Femur (tissue), 1 donor: ENCODE measurements at places on chromosomes 16 and 17.

DNA sequence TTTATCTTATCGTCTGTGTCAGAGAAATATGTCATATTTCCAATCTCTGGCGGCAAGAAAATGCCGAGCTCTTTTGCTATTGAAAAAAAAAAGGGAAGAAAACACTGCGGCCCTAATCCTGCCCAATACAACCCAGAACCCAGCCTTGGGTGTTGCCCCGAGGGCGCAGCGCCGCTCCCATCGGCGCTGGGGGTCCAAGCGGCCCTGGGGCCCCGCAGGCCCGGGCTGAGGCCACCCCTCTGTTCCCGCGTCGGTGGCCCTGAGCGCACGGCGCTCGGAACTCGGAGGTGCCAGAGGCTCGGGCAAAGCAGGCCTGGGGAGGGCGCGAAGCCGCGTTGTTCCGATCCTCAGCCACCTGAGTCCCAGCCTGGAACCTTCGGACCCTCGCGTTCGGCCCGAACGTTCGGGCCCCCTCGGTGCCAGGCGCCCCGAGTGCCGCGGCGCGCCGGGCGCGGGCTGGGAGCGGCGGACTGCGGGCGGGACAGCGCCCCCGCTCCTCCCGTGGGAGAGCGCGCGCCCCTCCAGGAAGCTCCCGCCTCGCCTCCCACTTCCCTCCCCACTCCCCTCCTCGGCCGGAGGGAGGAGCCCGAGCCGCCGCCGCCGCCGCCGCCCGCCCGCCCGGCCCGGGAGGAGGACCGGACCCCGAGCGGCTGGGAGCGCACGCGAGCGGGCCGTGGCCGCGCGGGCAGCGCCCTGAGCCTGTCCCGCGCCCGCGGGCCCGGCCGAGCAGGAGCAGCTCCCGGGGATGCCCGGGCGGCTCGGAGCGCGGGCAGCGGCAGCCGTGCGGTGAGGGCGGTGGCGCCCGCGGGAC, at the start of gene CPNE2:
Gene CPNE2 (plus strand): TSS at position 609 of the 811 bp plus-strand sequence. CDS start 18,160 bp downstream, outside the sequence.
- DNase-seq, result peak; percentile 81

- no peak for DNase-seq
These were observed 13.2 kb downstream of the CNTNAP1 start for GRCh38 chr17:42695500-42695899.

- DNase-seq, result no peak
These were observed 24.2 kb downstream of the SOST start for GRCh38 chr17:43734376-43734775.

DNA sequence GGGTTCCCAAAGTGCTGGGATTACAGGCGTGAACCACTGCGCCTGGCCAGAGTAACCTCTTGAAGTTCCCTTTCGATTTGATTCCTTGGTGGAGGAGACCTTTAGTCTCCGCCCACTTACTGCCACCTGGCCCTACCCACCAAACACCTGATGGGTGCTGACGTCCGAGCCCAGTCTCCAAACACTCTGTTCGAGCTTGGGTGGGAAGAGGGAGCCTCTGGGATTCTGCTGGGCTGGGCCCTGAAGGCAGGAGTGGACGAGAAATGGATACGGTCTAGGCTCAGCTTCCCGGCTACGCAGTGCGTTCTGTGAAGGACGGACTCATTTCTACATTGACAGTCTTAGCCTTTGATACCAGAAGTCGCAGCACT, 870 bp upstream of the ITGA3 start:
- no peak for DNase-seq

GRCh38 chr16:73711406-73712080, 585.1 kb upstream of the PSMD7 start:
- DNase-seq, result no peak

DNA sequence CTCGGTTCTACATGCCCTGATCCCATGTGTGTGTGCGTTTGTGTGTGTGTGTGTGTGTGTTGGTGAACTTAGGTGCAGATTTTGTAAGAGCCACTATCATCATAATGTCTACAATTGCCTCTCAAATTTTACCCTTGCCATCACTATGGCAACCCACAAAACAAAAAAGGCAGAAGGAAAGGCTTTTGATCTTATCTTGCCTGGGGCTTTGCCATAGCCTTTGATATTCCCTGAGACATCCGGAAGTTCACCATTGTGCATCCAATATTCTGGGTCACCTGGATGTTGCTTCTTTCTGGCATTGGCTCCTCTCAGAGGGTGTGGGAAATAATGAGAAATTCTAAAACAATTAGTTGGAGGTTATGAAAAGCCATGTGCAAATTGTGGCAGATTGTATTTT, 114.7 kb downstream of the HAPSTR1 start:
- DNase-seq, result no peak

DNA sequence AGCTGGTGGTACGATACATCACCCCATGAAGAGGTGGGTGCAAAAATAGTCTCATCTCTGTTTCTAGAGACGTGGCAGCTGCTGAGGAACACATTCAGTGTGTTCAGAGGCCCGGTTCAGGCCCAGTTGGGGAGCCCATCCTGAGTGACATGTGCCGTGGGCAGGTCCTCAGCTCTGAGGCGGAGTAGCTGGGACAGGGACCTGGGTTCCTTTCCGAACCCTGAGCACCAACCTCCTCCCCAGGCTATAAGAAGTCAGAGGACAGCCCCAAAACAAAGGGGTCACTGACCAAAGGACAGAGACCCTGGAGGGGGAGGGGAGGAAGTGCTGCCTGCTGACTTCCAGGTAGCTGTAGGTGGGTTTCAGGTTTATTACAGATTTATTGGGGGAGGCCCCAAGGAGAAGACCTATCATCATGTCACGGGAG, 5.1 kb downstream of the LDHD start:
- DNase-seq, result no peak

- DNase-seq, result no peak
These were observed 24.5 kb downstream of the PEMT start for GRCh38 chr17:17566896-17567513.

DNA sequence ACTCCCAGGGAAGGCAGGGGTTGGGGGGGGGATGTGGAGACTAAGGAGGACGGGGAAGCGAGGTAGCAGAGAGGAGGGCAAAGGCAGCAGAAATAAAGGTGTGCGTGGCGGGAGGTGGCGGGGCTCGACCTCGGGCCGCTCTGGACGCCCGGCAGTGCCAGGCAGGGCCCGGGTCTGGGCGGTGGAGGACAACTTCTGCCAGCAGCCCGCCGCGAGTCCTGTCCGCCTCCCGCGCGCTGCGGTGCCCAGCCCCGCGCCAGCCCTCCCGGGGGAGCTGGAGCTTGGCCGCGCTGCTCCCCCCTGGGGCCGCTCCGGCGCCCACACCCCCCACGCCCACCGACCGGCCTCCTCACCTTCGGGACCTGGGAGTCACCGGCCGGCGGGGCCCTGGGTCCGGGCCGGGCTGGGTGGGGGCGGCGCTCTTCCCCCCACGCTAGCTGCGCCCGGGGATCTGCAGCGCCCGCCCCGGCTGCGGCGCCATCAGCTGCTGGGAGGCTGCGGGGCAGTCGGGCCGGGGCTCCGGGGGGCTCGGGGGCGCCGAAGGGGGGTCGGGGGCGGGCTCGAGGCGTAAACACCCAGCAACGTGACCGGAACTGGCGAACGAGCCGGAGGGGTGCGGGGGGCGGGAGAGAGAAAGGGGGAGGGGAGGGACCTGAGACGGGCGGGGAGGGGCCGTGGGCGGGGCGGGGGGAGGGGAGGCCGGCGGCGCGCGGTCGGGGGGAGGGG, at the start of gene CCDC92B:
Gene CCDC92B (minus strand): TSS at position 595 of the 726 bp plus-strand sequence. CDS start 14,507 bp downstream, outside the sequence.
- DNase-seq, result no peak

GRCh38 chr16:77834635-77835540, 46.5 kb downstream of the VAT1L start:
- DNase-seq, result peak; percentile 77

GRCh38 chr17:65193716-65194293, 56.6 kb downstream of the RGS9 start:
- no peak for DNase-seq

GRCh38 chr16:49696414-49697101, 159.4 kb downstream of the ZNF423 start:
- no peak for DNase-seq

GRCh38 chr16:17302620-17303019, 168.1 kb downstream of the XYLT1 start:
- no peak for DNase-seq

DNA sequence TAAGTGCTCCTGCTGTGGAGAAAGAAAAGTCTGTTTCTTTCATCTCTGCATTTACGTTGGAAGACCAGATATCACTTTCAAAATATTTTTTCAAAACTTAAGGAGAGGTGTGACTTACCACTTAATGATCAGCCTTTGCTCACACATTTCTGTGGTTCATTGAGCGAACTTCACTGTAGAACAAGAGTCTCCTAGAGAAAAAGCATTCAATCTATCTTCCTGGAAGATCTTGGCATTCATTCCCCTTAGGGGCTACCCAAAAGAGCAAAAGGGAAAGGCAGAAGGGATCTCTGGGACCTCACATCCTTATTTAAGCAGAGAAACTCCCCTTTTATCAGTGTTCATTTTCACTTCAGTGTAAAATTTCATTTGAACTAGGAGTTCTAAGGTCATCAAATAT, 61.2 kb downstream of the HS3ST3A1 start:
- no peak for DNase-seq

- DNase-seq, result no peak
These were observed 13.6 kb upstream of the PYY start for GRCh38 chr17:43967251-43967875.

DNA sequence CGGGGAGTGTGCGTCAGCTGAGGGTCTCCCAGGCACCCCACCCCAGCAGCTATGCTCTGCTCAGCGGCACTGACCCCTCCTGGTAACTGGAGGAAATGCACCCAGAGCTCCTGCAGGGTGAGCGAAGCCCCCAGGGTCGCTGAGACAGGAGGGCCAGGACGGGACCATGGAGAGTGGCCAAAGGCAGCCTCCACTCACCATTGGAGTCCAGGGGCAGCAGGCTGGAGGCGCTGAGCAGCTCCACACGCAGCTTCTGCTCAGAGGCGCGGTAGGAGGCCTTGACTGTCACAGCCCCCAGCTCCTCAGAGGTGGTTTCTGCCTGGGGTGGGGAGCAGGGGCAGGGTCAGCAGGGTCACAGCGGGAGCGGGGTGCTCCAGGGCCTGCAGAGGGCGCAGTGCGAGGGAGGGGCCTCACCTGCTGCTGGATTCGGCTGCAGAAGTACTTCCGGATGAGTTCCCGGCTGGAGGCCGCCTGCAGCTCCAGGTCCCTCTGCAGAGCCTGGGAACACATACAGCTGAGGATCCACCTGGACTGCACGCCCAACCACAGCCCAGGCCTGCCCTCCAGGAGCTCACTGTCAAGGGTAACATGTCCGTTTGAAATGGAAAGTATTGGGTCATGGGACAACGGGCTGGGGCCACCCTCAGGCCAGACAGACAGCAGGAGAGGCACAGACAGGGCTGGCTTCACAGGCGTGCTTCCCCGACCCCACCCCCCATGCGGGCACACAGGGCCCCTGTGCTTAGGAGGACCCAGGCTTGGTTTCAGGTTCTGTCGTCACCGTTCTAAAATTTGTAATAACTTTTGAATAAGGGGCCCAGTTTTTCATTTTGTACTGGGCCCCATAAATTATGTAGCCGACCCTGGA, 13.8 kb downstream of the UNC13D start:
- no peak for DNase-seq

DNA sequence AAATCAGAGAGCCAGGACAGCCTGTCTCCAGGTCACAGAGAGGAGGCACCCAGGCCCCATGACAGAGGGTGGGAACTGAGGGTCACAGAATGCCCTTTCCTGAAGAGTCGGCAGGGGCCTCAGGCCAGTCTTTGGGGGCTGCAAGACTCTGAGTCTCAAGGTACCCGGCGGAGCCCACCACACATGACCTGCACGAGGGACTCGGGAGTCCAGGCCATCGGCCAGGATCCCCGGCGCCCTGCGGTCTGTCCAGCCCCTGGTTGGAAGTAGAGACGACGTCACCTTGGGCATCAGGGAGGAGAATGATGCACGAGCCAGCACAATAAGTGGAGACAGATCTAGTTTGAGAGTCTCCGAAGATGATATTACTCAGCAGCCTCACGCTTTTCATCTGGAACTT, 234.7 kb upstream of the SDK2 start:
- no peak for DNase-seq

GRCh38 chr16:53912155-53912554, 208.2 kb downstream of the FTO start:
- no peak for DNase-seq

DNA sequence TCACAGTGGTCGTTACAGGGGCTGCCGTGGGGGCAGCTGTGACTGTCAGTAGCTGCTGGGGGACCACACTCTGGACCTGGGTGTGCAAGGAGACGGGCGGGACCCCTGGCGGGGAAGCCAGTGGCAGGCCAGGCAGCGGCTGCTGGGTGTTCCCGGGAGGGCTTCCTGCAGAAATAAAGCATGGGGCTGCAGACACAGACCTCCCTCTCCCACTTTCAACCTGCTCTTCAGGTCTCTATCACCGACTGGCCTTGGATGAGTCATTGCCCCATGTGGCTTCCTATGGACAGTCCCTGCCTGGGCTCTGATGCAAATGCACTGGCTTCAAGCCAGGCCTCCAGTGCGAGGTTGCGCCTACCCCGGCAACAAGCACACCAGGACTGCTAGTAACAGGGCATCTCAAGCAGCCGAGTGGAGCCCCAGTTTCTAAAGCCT, 17.2 kb downstream of the SREBF1 start:
- DNase-seq, result peak; percentile 53

DNA sequence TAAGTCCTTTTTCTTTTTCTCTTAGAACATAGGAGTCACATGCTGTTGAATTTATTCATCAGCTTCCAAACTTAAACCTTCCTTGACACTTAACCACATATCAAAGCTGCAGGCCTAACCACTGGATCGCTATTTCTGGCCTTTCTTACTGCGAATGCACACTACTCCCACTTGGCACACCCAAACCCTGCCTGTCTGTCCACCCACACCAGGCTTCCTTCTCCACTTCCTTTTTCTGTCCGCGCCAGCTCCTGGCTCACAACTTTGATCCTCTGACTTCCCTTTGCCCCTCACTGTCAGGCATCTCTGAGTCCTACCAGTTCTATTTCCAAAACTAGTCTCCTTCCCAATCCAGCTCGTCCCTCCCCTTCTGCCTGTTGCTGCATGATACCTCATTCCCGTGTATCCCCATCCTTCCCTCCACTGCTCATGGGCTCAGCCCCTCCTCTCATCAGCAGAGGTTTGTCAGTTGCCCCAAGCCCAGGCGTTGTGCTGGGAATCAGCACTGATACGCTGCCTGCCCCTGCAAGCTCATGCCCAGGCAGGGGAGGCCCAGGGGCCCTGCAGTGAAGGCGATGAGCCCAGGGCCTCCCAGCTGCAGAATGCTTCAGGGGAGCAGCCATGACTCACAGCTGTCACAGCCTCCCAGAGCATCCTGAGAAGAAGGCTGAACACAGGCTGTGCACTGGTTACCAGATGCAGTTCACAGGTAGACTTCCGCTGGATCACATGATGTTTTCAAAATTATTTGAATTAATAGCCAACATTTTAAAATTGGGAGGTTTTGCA, 179.8 kb downstream of the KATNIP start:
- DNase-seq, result peak; percentile 47

DNA sequence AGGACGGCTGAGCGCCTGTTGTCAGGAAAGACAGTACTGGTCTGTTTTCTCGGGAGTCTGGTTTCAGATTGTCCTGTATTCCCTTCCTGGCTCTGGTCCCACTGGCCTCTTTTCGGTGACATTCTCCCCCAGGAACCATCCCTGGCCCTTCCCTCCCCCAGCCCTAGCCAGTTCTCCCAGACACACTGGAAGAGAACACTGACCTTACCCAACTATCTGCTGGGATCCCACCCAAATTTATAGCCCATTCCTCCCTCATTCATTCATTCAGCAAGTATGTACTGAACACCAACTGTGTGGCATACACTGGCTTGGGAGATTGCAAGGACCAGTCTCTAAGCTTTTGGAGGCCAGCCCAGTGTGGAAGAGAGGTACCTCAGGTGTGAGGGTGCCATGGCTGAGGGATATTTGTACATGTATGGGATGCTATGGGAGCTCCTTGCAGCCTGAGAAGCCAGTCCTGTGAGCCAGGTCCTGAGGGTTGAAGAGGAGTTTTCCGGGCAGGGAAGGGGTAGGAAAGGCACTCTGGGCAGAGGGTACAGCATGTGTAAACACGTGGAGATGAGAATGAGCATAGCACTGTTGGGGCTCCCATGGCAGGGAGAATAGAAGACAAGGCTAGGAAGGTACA, 5.2 kb downstream of the RND2 start:
- DNase-seq, result no peak
